ENCODE measurements at places on chromosomes 16 and 17. TPM values are rescaled to one million over a fixed set of nuclear protein-coding genes. Genes with fewer than 3 reads are reported as not detected.

The FBXL16 gene
- 18.6 TPM for total RNA-seq

The SPECC1 gene
- total RNA-seq, result 6.5 TPM

The HSPB9 gene
- total RNA-seq, result not detected

The C16orf54 gene
- 89.4 TPM for total RNA-seq

The ASB16 gene
- total RNA-seq, result not detected

The ABCA5 gene
- total RNA-seq, result 40.5 TPM
